Pancreas (tissue), 10 donors: ENCODE measurements at places on chromosomes 5 and 9.

GRCh38 chr5:11797132-11797531 lies 107.1 kb downstream of the CTNND2 start:
- no peak for DNase-seq

- no peak for DNase-seq
Measured at GRCh38 chr9:127884976-127885490, 7.6 kb upstream of the AK1 start.

DNA sequence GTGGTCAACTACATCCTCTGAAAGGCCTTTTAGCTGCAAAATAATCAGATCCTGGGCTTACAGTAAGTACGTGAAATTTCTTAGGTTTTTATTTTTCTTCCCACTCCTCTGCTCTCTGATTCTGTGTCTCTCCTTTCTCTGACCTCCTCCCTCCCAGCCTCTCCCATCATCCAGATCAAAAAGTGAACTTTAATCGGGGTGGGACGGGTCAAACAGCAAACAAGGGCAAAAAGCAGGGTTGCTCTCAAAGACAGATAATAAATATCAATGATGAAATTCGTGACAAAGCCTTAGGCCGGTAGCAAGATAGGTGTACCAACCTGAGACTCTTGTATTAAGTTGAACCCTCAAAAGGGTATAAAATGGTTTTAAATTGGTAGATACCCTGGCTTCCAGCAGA lies 76.1 kb downstream of the RANBP17 start:
- DNase-seq = no peak

DNA sequence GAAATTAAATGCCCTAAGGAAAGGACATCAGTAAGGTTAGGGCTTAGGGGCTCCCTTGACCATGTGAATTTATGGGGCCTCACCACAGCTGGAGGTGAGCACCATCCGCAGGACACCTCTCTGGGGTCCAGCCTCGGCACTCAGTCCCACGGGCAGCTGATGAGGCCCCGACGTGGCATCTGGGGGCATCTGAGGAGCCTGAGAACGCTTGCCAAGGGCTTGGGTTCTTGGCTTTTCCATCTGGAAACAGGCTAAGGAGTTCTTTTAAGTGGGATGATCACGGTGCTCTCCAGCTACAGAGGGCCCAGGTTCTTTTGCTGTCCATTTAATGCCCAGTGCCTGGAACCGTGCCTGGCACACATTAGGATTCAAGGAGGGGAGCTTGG lies 3.6 kb downstream of the NKX2-5 start:
- DNase-seq = no peak

GRCh38 chr9:130034570-130034969 lies 8.4 kb downstream of the FNBP1 start:
- DNase-seq = no peak
